ENCODE measurements at places on chromosomes 5 and 9. TPM values are rescaled to one million over a fixed set of nuclear protein-coding genes. Genes with fewer than 3 reads are reported as not detected.

DNA sequence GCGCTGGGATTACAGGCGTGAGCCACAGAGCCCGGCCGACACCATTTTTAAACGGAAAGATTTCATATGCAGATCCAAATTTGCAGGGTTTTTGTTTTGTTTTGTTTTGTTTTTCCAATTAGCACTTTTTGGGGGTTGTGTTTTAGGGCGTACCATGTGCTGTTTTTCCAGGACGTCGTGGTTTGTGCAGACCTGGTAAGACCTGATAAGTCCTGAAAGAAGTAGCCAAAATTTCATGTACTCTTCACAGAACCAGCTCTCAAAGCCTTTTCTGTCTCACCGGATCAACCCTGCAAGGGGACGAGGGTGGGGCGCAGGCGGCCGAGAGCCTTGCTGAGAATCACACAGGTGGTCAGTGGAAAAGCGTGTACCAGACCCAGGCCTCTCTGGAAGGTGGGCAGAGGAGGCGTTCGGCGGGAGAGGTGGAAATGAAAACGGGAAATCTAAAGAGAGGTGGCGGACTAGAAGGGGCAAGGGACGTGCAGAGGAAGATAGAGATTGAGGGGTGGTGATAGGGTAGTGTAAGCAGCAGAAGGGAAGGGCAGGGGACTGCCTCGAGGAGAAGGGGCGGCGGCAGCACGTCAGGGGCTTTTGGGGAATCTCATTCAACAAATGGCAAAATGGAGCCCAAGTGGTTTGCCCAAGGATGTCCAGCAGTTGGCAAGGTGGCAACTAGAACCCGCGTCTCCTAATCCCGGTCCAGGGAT is 1.1 kb upstream of the FAF2 start:
- H3K27me3 ChIP-seq, result no peaks in the 10 kb centered on the region
- H3K4me1 ChIP-seq, result peaks cover 11% of the 10 kb centered on the region
- H3K4me3 ChIP-seq, result peak overlapping the region; percentile 96

GRCh38 chr9:91179237-91180138 is 182.2 kb downstream of the AUH start:
- no peak overlapping the region for H3K4me3 ChIP-seq
- H3K36me3 ChIP-seq, result no peaks in the 10 kb centered on the region
- no peaks in the 10 kb centered on the region for H3K4me1 ChIP-seq
- no peak for DNase-seq

DNA sequence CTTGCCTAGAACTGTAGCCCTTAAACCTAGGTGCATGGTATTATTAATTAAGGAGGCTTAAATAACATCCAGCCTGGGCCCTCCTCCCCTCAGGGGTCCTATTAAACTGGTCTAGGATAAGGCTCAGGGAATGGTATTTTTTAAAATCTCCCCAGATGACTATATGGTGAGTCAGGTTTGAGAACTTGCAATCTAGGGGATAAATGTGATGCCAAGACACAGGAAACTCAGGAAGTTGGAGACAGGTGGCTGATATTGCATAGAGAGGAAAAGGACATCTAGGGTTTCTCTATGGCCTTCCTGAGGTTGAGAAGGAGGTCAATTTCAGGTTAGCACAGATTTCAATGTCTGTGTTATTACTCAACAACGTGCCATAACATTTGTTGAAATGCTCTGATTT is 581.0 kb downstream of the TLE1 start:
- H3K27ac ChIP-seq, result no peak overlapping the region
- no peak for DNase-seq
- H3K36me3 ChIP-seq, result no peaks in the 10 kb centered on the region
- no peak overlapping the region for H3K4me3 ChIP-seq

GRCh38 chr9:117412006-117412715 is 2.7 kb downstream of the ASTN2 start:
- H3K36me3 ChIP-seq, result no peaks in the 10 kb centered on the region
- H3K27me3 ChIP-seq, result peaks cover 51% of the 10 kb centered on the region
- no peak for DNase-seq
- H3K4me3 ChIP-seq, result no peak overlapping the region
- H3K4me1 ChIP-seq, result peaks cover 26% of the 10 kb centered on the region

DNA sequence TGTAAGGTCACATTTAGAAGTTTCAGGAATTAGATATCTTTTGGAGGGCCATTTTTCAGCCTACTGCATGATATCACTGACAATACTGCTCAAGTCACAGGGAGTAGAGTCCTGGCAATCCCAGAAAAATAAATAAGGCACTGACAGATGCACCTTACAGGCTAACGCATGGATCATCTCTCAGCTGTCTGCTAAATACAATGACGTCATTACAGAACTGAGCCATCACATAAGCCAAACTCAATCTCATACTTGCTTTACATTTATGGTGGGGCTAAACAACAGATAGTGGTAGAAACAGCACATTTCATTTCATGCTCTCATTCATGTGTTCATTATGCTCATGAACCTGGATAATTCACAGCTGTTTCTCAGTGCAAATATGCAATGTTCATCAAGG is 243.7 kb downstream of the SEMA5A start:
- no peaks in the 10 kb centered on the region for H3K4me1 ChIP-seq
- peaks cover 3% of the 10 kb centered on the region for H3K36me3 ChIP-seq
- H3K27me3 ChIP-seq, result no peaks in the 10 kb centered on the region
- DNase-seq, result no peak
- H3K27ac ChIP-seq, result no peak overlapping the region
- H3K4me3 ChIP-seq, result no peak overlapping the region

DNA sequence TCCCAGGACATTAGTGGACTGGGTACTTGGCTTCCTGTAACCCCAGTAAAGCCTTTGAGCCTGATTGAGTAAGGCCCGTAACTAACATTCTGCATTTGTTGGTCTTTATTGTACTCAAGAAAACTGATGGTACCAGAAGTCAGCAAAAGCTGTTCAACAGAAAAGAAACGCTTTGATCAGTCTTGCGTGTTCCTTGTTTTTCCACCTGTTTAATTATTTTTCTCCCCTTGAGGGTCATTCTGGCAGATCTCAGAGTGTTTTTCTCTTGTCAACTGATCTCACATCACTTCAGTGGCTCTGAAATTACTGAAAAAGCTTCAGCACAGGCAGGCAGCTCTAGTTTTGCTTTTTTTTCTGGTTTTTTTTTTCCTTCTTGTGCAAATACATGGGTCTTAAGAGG is 6.1 kb upstream of the TMEM268 start:
- DNase-seq, result no peak
- peaks cover 9% of the 10 kb centered on the region for H3K36me3 ChIP-seq
- H3K27me3 ChIP-seq, result no peaks in the 10 kb centered on the region
- no peaks in the 10 kb centered on the region for H3K4me1 ChIP-seq
- no peak overlapping the region for H3K27ac ChIP-seq
- no peak overlapping the region for H3K4me3 ChIP-seq

GRCh38 chr5:125756456-125756855 is 666.8 kb upstream of the GRAMD2B start:
- no peak overlapping the region for H3K27ac ChIP-seq
- H3K4me3 ChIP-seq, result no peak overlapping the region
- no peaks in the 10 kb centered on the region for H3K4me1 ChIP-seq
- DNase-seq, result no peak
- no peaks in the 10 kb centered on the region for H3K27me3 ChIP-seq
- no peaks in the 10 kb centered on the region for H3K36me3 ChIP-seq

- no peak for DNase-seq
- H3K36me3 ChIP-seq, result no peaks in the 10 kb centered on the region
- H3K4me3 ChIP-seq, result no peak overlapping the region
- no peak overlapping the region for H3K27ac ChIP-seq
- H3K4me1 ChIP-seq, result no peaks in the 10 kb centered on the region
- H3K27me3 ChIP-seq, result no peaks in the 10 kb centered on the region
These were observed 260.9 kb downstream of the SH3GL2 start for GRCh38 chr9:17839776-17840175.

DNA sequence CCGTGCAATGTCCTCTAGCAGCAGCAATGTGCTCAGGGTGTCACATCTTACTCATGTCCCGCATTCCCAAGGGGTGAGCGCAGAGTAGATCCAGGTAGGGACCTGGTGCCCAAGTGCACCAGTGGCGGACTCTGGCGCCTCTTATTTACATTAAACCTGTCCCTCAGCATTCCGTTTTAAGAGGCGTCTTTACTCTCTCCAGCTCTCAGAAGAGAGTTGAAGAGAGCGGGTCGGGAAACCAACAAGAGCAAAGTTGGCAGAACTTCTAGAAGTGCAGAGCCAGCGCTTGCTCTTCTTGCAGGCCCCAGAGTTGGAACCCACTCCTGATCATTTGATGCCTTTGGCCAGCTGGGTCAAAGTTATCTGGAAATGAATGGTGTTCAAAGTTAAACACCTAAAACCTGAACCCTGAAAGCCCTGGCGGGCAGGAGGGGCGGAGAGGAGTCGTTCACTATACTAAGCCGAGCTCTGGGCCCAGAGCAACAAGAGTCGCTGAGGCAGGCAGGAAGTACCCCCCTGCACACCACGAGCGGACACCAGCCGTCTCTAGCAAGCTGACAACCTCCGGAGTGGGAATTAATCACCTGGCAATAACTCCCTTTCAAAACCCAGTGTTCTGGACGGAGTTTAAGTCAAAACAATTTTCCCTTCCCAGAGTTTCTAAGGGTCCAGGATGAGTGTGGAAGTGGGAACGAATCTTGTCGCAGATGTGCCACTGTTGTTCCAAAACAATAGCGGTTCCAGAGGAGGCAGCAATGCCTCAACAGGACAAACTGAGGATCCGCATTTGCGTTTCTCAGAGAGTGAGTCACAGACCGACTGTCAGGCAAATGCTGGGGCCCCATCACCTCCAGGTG is 122.8 kb downstream of the TMEM161B start:
- no peak overlapping the region for H3K27ac ChIP-seq
- H3K27me3 ChIP-seq, result peaks cover 48% of the 10 kb centered on the region
- no peak for DNase-seq
- no peak overlapping the region for H3K4me3 ChIP-seq
- H3K36me3 ChIP-seq, result no peaks in the 10 kb centered on the region
- peaks cover 16% of the 10 kb centered on the region for H3K4me1 ChIP-seq

GRCh38 chr5:75168026-75168735 is 68.5 kb downstream of the ANKRD31 start:
- H3K4me3 ChIP-seq, result no peak overlapping the region
- H3K4me1 ChIP-seq, result no peaks in the 10 kb centered on the region
- no peaks in the 10 kb centered on the region for H3K36me3 ChIP-seq

C9orf153 gene
- 0.49 TPM for total RNA-seq

SPATA31A7 gene
- total RNA-seq, result not detected

SH3TC2 gene
- 2.3 TPM for total RNA-seq

ADGRV1 gene
- total RNA-seq, result 0.80 TPM

ITK gene
- 0.13 TPM for total RNA-seq

All from muscle of leg (tissue), 16 donors.